ENCODE measurements at places on chromosomes 16 and 17.

DNA sequence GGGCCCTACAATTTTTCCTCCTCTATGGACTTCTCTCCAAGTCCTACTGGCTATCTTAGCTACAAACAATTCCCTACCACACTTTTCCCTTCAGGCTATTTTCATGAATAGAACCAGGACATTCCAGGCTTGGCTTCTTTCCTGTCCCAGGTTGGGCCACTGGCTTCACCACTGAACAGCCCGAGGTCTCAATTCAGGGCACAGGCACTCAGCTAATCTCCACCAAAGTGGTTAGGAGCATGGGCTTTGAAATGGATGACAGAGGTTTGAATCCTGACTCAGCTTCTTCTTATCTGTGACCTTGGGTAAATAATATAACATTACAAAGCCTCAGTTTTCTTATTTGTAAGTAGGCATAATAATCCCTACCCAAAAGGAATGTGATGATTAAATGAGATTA is 50.9 kb upstream of the ZNF629 start:
- no peak for DNase-seq

GRCh38 chr16:12557786-12558185 is 245.9 kb downstream of the CPPED1 start:
- no peak for DNase-seq

DNA sequence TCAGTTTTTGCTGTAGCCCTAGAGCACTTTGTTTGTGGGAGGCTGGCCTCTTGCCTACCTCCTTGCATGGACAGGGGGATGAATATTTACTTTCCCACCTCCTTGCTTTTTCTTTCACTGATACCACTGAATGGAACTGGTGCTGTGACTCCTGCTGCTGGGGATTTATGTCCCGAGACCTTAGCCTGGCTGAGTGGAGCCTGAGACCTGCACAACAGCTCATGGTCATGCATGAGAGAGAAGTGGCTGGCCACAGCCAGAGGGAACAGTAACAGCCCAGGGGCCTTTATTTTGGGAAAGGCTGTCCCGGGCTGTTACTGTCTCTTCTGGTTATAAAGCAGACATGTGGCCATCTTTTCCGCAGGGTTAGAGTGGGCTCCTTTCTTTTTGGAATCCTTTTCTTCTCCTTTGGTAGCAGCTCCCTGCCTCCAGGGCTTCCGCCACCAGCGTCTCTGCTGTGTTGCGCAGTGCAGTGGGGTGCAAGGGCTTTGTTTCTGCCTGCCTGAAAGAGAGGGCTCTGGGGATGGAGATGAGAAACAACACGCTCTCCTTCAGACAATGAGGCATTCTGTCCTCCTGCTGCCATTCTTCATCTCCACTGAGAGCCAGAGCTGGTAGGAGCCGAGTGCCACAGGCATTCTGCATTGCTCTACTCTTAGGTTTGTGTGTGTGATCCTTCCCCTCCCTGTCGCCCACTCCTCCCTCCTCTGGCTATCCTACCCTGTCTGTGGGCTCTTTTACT is 14.5 kb downstream of the SNX11 start:
- no peak for DNase-seq

- DNase-seq = no peak
Observed at GRCh38 chr16:67992661-67993206, 6.5 kb downstream of the DPEP2 start.

- DNase-seq = no peak
Observed at GRCh38 chr16:31700200-31700529, 172.5 kb downstream of the AHSP start.

DNA sequence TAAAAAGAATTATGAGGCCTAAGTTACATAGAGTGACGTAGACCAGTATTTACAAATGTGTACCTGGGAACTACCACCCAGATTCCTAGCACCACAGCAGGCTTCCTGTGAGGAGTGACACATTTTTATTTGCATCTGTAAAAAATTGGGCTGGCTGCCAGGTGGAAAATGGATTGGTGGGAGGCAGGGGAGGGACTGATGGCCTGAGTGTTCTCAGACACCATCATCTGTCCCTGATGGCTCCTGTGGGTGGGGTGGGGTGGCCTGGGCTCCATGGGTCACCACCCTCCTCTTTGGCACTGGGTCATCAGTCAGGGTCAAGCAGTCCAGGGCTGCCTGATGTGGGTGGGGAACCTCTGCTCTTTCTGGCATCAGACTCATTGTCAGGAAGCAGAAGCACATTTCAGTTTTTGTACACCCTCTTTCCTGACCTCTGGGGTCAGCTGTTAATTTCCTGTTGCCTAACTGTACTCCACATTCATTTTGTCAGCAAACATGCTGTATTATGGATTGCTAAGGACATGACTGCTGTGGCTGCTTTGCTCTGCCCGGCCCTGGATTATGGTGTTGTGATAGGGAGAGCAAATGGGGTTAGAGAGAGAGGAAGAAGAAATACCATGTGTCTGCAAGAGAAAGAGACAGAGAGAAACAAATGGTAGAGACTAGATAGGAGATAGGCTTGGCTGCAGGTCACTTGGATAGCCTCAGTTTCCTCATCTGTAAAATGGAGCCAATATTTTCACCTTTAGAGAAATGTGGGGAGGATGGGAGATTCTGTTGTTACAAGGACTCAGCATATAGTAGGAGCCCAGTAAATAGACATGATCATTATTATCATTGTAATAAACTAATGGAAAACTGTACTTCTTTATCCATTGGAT is 11.6 kb upstream of the MFAP4 start:
- no peak for DNase-seq

DNA sequence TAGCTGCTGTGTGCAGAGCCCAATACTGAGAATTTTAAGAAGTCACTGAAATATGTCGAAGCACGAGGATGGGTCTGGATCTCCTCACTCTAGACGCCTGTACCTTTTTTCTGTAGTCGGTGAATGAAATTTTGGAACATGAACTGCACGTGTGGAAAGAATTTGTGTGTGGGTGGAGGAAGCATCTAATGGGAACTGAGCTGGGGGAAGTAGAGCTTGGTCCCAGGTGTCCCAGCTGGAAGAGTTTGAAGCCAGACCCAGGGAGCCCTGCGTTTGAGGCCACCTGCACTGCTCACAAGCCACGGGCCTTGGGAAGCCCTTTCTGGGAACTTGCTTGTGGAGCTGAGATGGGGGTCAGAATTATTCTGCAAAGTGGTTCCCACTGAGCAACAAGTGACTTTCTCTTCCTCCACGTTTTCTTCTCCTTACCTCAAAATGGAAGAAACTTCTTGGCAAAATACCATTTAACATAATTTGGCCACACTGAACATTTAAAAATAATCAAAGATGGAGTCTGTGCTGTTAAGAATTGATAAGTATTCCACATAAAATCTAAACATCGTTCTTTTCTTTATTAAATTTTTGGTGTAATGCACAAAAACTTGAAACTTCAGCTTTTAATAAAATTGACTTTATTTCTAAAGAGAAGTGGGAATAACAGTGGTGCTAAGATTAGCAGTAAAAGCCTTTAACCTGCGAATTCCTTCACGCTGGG is 163.8 kb downstream of the PRKCA start:
- DNase-seq = no peak

All from CD8-positive, alpha-beta memory T cell (primary cell).